ENCODE measurements at places on chromosomes 3 and 15.
A peak's percentile ranks its signal among the peaks of the same experiment; 100 is the strongest.

GRCh38 chr3:127177226-127177625 is 15.7 kb upstream of the PRR23E start:
- DNase-seq = no peak

GRCh38 chr15:79283252-79284048 is 928 bp downstream of the ANKRD34C start:
- DNase-seq = peak; percentile 56

- no peak for DNase-seq
Measured at GRCh38 chr3:72274493-72275330, 489.8 kb upstream of the PROK2 start.

- DNase-seq = no peak
Measured at GRCh38 chr3:181940703-181941102, 229.0 kb downstream of the SOX2 start.

DNA sequence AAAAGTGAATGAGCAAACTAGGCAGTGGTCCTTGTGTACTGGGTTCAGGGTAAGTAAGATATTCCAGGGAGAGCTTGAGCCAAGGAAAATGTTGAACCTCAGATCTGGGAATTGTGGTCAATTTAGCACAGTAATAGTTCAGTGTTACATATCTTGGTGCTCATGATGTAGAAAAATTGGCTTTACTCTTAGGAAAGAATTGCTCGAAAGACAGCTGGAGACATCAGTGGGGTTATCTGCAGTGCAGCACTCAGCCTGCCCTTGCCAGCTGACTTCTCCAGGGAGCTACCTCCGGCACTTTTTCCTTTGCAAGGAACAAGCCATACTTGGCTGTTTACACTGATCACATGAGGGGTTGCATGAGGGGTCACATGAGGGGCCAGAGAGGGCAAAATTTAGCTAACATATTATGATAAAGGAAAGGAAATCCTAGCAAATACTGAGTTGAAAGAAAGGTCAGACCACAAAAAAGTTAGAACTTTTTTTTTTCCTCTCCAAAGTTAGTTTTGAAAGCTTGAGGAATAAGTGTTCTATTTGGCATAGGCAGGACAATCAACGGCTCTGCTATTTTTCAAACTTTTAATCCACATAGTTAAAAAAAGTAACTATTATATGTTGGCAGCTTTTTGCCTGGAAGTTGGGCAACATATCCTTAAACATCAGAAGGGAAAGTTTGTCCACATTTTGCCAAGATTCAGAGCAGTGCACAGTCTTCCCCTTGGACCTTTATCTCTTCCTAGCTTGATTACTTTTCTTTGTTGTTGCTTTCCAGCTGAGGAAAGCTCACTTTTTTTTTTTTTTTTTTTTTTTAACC is 92.4 kb downstream of the COL6A6 start:
- DNase-seq = no peak

Data from activated CD4-positive, alpha-beta T cell treated with anti-CD3 and anti-CD28 coated beads for 48 hours (primary cell).